Activated CD4-positive, alpha-beta T cell treated with anti-CD3 and anti-CD28 coated beads, Interleukin-2, amount 10 ng/mL, durations not matched to agents 7 days and 5 days (primary cell): ENCODE measurements at places on chromosomes 7 and 10.
A peak's percentile ranks its signal among the peaks of the same experiment; 100 is the strongest.

- DNase-seq, result no peak
These were observed 152.1 kb upstream of the RHOBTB1 start for GRCh38 chr10:61096056-61096455.

- DNase-seq, result no peak
These were observed 193.2 kb downstream of the ELFN1 start for GRCh38 chr7:1863091-1863900.

DNA sequence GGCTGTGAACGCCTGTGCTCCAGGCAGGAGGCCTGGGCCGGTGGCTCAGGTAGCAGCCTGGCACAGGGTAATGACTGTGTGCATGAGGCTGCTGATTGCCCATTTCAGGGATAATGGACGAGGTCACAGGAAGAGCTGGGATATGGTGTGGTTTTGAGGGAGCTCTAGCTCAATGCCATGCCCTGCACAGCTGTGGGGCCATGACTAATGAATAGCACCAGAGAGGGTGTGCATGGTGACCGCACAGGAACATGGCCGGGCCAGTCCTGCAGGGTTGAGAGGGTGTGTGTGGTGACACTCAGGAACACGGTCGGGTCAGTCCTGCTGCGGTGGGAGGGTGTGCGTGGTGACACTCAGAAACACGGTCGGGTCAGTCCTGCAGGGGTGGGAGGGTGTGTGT lies 21.8 kb downstream of the NKX6-2 start:
- no peak for DNase-seq

DNA sequence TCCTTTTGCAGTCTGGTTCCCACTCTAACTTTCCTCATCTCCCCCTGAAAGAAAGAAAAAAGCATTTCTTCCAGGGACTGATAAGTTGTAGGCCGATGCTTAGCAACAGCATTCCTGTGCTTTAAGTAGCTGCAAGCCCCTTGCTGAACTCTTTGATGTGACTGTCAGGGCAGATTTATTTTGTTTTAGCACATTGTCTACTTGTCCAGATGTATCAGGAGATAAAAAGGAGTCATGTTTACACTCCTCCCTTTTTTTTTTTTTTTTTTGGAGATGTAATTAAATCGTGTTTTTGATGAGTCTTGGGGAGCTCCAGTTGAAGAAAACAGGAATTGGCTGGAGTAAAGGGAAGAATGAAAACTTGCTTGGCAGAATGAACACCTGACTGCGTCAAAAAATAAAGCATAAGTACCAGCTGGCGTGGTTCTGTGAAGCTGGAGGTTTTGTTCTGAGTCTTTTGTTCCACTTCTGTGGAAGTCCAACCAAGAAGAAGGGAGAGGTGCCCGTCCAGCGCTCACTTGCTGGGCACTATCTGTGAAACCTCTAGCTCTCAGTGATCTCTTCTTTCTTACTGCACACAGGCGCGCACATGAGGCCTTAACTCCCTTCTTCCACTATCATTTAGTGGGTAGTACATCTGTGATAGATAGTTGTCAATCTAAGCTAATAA lies 871.7 kb downstream of the LRMDA start:
- no peak for DNase-seq

GRCh38 chr7:129902788-129903422 lies 49.9 kb downstream of the UBE2H start:
- no peak for DNase-seq

DNA sequence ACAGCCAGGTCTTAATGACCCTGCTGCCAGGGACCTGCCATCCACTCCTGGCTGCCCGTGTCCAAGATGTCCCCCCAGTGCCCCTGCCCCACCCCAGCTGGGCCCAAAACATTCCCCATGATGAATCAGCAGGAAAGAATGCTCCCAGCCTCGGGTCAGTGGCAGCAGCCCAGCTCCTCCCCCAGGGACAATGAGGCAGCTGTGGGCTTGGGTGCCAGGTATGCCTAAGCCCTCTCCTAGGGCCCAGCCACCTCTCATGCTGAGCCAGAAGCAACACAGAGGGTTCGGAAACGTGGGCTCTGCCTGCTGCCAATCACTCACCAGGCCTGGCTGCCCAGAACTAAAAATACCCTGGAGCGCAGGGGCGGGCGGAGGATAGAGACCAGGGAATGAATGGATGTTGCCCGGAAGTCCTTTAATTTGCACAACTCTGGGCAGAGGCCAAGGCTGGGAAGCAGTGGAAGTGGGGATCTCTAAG lies 1.5 kb upstream of the LOXL4 start:
- DNase-seq, result no peak

GRCh38 chr10:74419958-74420375 lies 268.9 kb downstream of the ADK start:
- peak; percentile 58 for DNase-seq

- no peak for DNase-seq
These were observed 682.8 kb downstream of the KCNMA1 start for GRCh38 chr10:76954838-76955237.

GRCh38 chr7:154680894-154681659 lies 321.8 kb downstream of the PAXIP1 start:
- no peak for DNase-seq

- DNase-seq, result no peak
These were observed 223.6 kb upstream of the SEMA3E start for GRCh38 chr7:83872501-83872900.

- DNase-seq, result no peak
These were observed 107.3 kb downstream of the LRRN3 start for GRCh38 chr7:111198255-111198654.

- DNase-seq, result no peak
These were observed 113.4 kb upstream of the CDK6 start for GRCh38 chr7:92949748-92950147.

GRCh38 chr10:49076741-49077521 lies 38.4 kb downstream of the VSTM4 start:
- no peak for DNase-seq

GRCh38 chr10:116602648-116603400 lies 12.1 kb downstream of the PNLIPRP1 start:
- DNase-seq, result no peak

DNA sequence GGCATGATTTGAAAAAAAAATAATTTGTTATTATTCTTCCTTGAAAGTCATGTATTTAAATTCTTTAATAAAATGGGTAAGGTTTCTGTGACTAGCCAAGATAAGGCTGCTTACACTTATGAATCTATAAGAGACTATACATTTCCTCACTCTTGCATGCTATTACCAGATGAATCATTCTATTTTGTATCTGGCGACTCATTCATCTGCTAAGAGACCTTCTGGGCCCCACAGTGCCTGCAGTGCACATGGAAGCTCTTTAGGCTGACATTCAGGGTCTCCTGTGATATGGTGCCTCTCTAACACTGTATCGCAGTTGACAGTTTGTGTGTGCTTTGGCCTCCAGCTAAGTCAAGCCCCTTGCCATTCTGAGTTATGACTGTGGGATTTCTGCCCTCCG lies 121.9 kb downstream of the NRG3 start:
- no peak for DNase-seq

- no peak for DNase-seq
These were observed 5.2 kb downstream of the SPOCK2 start for GRCh38 chr10:72082856-72083789.

DNA sequence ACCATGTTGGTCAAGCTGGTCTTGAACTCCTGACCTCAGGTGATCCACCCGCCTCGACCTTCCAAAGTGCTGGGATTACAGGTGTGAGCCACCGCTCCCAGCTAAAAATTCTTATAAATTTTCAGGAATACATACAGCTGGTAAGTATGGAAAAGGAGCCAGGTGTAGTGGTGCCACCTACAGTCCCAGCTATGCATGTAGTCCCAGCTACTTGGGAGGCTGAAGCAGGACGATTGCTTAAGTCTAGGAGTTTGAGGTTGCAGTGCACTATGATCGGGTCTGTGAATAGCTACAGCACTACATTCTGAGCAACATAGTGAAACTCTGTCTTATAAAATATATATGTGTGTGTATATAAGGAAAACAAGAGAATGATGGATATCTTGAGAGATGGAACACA lies 19.0 kb downstream of the LDB1 start:
- no peak for DNase-seq

- no peak for DNase-seq
These were observed 7.5 kb downstream of the LAMB1 start for GRCh38 chr7:107995184-107996071.

DNA sequence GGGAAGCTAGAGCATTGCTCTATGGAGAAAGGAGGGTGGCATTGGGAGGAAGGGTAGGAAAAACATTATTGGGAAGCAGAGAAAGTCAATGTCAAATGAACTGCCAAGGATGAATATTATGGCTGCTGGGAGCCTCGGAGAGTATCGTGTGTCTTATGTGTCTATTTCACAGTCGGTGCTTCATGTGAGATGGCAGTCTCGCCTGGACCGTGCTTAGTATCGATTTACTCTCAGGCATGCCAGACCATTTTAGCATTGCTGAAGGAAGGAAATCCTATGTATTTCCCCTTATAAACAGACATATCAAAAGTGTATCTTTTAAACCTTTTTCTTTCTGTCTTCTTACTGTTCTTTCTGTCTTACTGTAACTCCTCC lies 612.6 kb downstream of the AUTS2 start:
- no peak for DNase-seq

- no peak for DNase-seq
These were observed 16.9 kb downstream of the SVIL start for GRCh38 chr10:29617880-29618340.

DNA sequence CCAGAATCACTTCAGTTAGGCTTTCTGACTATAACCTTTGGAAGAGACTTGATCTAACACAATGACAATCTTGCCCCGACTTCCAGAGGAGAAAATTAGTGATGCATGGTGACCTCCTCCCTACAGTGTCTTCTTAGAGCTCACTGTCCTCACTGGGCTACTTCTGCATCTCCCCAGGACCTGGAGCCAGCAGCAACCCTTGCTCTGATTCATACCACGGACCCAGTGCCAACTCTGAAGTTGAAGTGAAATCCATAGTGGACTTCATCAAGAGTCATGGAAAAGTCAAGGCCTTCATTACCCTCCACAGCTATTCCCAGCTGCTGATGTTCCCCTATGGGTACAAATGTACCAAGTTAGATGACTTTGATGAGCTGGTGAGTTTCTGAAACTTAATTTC lies 12.6 kb downstream of the CPA2 start:
- DNase-seq, result no peak

DNA sequence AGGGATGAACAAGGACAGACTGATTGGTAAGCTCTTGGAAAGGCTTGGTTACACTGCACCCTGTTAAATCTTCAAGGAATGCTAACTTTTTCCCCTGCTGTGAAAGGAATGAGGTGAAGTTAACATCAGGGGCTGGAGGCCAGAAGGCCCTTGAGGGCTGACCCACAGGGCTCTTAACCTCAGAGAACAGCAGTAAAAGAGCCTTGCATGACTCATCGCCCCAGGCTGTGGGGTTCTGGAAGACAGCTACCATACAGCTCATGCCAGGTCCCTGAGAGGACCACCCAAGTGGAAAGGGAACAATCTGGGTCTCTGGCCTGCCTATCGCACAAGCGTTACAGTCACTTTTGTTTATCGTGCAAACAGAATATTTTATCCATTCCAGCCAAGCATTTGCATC lies 54.4 kb downstream of the CYP2C9 start:
- no peak for DNase-seq

- no peak for DNase-seq
These were observed 12.4 kb downstream of the KLF6 start for GRCh38 chr10:3772361-3773171.

- no peak for DNase-seq
These were observed 30.7 kb downstream of the ANKIB1 start for GRCh38 chr7:92276460-92276864.

DNA sequence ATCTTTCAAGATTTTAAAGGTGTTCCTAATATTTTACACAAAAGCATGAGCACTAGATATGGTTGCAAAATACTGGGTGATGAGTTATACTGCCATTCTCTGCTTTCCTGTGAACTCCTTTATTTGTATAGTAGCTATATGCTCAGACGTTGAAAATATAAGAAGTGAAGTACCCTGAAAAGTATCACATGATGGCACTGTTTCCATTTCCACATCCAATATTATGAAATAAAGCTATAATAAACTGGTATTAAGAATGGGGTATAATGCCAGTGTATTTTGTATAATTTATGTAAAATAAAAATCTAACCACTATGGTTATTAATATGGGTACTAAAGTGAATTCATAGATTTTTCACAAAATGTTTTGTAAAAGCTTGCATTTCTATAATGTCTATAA lies 79.6 kb upstream of the FOXP2 start:
- DNase-seq, result no peak

GRCh38 chr10:31751051-31751737 lies 177.4 kb downstream of the ARHGAP12 start:
- no peak for DNase-seq

- no peak for DNase-seq
These were observed 50.0 kb upstream of the FRMD4A start for GRCh38 chr10:14380746-14381145.

DNA sequence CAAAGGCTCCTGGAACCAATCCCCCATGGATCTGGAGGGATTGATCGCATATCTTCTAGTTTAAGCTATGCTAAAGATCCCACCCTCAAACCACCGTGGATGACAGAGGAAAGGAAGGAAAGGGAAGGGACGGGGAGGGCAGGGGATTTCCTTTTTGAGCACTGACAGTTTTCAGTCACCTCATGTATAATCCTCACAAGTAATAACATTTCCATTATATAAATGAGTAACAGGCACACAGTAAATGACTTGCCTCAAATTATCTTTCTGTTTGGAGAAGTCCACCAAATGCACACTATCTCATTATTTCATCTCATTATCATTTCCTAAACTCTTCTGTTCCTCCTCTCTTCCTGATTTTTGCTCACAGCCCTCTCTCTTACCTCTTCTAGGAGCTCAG lies 127.1 kb upstream of the AOAH start:
- no peak for DNase-seq

- DNase-seq, result no peak
These were observed 196.2 kb upstream of the SMIM30 start for GRCh38 chr7:113314594-113314993.

DNA sequence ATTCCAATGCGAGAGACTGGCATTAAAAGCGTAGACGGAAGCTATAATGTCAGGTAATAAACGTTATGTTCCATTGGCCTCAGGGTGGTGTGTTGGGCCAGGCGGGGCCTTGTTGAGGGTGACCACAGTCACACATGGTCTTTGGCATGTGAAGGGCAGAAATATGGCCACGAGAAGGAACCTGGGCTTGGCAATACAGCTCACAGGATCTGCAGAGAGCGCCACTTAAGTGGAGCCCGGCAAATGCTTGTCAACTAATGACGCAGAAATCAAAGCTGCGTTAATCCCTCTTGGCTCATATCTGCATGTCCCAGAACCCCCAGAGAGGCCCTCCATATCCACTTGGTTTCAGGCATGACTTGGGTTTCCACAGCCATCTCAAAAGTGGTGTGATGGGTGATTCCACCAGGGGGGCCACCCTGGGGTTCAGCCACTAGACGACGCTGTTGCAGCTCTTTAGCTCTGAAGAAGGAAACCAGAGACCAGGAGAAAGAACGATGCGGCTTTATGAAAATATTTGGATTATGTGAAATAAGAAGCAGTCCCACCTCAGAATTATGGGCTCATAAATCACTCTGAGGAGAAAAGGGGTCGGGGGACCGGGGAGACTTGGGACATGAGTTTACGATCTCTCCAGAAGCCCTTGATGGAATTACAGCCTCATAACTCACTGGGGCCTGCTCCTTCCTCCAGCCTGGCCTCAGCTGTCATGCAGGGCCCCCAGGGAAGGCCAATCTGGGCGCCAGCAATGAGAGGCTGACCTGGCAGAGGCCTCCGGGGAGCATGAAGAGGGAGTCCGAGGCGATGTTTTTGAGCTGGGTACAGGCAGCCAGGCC lies 462.5 kb downstream of the PLXNA4 start:
- no peak for DNase-seq

GRCh38 chr10:50423448-50423847 lies 172.1 kb upstream of the ASAH2 start:
- DNase-seq, result no peak

- DNase-seq, result no peak
These were observed 137.4 kb downstream of the MDFIC start for GRCh38 chr7:115059321-115059720.

GRCh38 chr10:113247050-113247449 lies 297.0 kb downstream of the TCF7L2 start:
- DNase-seq, result no peak
